ENCODE measurements at places on chromosomes 12 and 14.

GRCh38 chr14:103746701-103747100 lies 31.1 kb downstream of the ZFYVE21 start:
- no peak for DNase-seq

DNA sequence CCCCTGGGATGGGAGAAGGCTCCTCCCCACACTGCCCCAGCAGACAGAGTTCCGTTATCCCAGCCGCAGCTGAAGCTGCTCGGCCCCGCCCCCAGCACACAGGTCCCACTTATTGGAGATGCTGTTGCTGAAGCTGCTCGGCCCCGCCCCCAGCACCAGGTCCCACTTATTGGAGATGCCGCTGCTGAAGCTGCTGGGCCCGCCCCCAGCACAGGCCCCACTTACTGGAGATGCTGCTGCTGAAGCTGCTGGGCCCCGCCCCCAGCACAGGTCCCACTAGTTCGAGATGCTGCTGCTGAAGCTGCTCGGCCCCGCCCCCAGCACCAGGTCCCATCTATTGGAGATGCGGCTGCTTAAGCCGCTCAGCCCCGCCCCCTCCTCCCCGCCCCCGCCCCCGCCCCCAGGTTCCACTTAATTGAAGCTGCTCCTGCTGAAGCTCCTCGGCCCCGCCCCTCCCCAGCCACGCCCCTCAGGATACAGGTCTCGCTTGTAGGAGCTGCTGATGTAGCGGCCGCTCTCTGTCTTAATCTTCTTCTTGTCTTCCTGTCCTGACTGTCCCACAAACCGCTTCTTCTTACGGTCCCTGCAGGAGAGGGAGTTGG lies 12.0 kb downstream of the CFAP73 start:
- DNase-seq = peak; percentile 58

DNA sequence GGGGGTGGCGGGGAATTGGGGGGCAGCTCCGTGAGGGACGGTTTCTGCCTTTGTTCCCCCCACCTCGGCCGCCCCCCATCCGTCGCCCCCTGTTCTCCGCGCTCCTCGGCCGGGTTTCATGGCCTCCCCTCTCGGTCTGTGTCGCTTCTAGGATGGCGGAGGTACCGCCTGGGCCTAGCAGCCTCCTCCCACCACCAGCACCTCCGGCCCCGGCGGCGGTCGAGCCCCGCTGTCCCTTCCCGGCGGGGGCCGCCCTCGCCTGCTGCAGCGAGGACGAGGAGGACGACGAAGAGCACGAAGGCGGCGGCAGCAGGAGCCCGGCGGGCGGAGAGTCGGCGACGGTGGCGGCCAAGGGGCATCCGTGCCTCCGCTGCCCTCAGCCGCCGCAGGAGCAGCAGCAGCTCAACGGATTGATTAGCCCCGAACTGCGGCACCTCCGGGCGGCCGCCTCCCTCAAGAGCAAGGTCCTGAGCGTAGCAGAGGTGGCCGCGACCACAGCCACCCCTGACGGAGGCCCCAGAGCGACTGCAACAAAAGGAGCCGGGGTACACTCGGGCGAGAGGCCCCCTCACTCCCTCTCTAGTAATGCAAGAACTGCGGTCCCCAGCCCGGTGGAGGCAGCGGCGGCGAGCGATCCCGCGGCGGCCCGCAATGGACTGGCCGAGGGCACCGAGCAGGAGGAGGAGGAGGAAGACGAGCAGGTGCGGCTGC lies 575 bp downstream of the NAA30 start:
- peak; percentile 10 for DNase-seq

DNA sequence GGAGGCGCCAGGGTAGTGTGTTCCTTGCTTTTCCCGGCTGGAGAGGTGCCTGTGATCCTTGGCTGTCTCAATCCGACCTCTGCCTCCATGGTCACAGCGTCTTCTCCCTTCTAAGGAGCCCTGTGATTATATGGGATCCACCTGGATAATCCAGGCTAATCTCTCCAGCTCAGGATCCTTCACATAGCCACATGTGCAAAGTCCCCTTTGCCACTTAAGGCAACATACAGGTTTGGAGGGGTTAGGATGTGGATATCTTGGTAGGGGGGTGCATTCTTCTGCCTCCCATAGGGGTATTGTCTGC lies 1.2 kb upstream of the HVCN1 start:
- no peak for DNase-seq

- no peak for DNase-seq
These were observed 54.2 kb downstream of the CKAP4 start for GRCh38 chr12:106193394-106194215.

- DNase-seq = no peak
These were observed 1.1 kb upstream of the FERMT2 start for GRCh38 chr14:52951681-52952554.

DNA sequence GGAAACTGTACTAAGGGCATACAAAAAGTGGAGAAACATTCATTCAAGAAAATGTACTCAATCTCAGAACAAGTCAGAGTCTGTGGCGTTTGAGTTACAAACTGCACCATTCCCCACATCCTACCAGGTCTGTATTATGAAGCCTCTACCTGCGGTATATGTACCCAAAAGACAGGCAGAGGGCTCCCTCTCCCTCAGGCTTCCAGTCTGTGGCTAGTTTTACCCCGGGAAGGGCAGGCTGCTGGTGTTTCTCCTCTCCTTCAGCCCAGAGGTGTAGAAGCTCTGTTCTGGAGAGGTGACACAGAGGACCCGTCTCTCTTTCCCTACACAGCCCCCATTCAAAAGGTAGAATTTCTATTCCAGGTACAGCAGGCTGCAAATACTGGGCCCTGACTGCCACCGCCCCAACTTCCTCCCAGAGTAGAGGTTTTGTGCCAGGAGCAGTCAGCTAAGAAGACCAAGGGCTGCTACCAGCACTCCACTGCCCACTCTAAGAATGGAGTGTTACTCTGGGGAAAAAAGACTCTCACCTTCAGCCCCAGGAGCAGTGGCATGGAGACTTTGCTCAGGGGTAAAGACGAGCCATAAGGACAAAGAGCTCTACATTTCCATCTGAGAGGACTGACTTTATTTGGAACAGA lies 39.4 kb downstream of the PARP11 start:
- no peak for DNase-seq

DNA sequence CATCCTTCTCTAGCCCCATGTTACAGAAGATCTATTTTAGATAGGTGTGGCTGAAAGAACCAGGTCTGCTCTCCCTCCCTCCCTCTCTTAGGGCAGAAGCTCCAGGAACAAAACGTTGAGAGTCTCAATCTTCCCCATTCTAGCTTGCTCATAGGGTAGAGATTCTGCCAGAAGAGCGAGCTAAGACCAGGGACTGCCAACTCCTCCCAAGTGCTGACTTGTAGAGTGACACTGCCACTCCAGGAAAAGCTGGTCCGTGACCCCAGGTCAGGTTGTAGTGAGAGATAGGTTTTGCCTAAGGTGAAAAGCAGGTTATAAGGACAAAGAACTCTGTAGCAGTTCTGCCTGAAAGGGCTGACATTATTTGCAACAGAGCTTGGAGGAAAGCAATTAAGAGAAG lies 73.4 kb downstream of the INSM2 start:
- DNase-seq = no peak

GRCh38 chr12:130086248-130086647 lies 76.0 kb upstream of the FZD10 start:
- no peak for DNase-seq

GRCh38 chr14:75995372-75996041 lies 9.9 kb downstream of the IFT43 start:
- DNase-seq = no peak

All from GM12892 (cell line).